Head of caudate nucleus (tissue), 42 donors: ENCODE measurements at places on chromosomes 3 and 15.

GRCh38 chr3:52834871-52835501 is at the start of gene MUSTN1:
MUSTN1 (minus strand) TSS chr3:52835019; CDS start chr3:52834948, 71 bp downstream.
- no peak for DNase-seq

- no peak for DNase-seq
Observed at GRCh38 chr3:58867621-58868020, 182.2 kb downstream of the CFAP20DC start.

- DNase-seq: no peak
Observed at GRCh38 chr3:162998205-162998604, 1501.6 kb downstream of the OTOL1 start.

GRCh38 chr3:21705769-21706168 is 45.2 kb downstream of the ZNF385D start:
- no peak for DNase-seq

GRCh38 chr15:65115086-65115485 is at the start of gene UBAP1L:
UBAP1L (minus strand) TSS chr15:65115200; CDS start chr15:65106215, 8,985 bp downstream.
- no peak for DNase-seq

- peak; percentile 53 for DNase-seq
Observed at GRCh38 chr3:107598926-107599771, 76.4 kb downstream of the BBX start.

GRCh38 chr15:101233651-101234280 is 18.1 kb downstream of the CHSY1 start:
- DNase-seq: no peak

- DNase-seq: no peak
Observed at GRCh38 chr3:124174910-124175874, 183.3 kb upstream of the ROPN1 start.

- peak; percentile 52 for DNase-seq
Observed at GRCh38 chr3:169634618-169635236, 28.8 kb downstream of the MECOM start.

DNA sequence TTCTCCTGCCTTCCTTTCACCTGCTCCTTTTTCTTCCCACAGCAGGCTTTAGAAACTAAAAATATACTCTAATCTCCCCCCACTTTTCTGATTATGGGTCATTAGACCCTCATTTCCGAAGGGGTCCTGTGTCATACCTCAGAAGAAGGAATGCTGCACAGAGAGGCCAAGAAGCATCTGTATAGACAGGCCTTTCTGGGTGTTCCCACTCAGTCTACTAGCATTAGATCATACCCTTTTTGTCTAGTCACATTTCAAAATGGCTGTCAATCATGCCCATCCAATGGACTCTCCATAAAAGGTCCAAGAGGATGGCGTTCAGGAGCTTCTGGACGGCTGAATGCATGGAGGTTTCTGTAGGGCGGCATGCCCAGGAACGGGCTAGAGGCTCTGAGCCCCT is 192.2 kb downstream of the SUCLG2 start:
- no peak for DNase-seq

DNA sequence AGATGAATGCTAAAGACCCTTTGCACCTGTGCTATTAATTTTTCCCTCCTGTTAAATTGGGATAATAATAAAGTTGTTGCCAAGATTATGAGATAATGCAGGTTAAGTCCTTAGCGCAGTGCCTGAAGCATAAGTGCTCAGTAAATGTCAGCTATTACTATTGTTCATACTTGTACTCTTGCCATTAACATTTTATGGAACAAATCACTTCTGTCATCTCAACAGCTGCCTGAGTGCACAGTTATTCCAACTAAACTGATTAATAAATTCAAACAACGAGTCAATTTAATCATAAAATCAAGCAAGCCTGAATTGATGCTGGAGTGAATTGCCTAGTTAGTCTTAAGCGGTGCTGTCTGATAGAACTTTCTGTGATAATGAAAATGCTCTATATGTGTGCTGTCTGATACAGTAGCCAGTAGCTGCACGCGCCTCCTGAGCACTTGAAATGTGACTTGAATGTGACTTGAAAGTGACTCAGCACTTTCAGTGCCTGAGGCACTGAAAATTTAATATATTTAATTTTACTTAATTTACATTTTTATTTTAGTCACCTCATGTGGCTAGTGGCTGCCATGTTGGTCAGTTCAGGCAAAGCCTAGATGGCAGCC is 198.7 kb upstream of the PFN2 start:
- no peak for DNase-seq

DNA sequence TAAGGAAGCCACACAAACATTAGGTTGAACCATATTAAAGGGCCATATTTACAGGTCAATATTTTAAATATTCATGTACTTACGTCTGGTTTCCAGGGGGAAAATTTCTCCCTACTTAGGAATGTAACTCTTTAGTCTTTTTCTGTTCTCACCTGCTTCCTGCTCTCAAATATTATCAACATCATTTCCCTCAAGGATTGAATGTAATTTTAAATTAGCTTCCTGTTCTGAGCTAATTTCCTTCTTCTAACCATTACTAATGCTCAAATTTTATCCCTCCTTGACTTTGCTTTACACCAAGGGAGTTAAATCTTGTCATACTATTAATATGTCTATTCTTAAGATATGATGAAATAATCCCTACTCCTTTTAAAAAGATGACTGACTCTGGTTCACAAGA is 103.4 kb upstream of the UBP1 start:
- DNase-seq: no peak

- DNase-seq: peak; percentile 66
Observed at GRCh38 chr3:53044711-53045517, 959 bp downstream of the SFMBT1 start.

DNA sequence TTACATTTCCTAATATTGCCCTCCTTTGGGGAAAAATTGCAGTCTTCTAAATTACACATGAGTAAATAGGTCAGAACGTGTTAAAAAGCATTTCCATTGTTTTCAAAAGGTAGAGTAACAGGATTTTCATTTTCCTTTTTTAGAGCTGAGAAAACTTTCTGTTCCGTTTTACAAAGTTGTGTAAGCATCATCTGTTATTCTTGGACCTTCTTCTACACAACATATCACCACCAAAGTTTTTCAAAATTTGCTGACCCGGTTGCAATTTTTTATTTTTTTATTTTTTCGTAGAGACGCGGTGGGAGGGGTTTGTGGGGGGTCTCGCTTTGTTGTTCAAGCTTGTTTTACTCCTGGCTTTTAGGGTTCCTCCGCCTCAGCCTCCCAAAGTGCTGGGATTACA is 1.1 kb downstream of the CCDC39 start:
- no peak for DNase-seq

- DNase-seq: no peak
Observed at GRCh38 chr3:7749931-7750695, 751.5 kb upstream of the LMCD1 start.

GRCh38 chr15:101501703-101502373 is 12.3 kb upstream of the PCSK6 start:
- peak; percentile 69 for DNase-seq

GRCh38 chr15:30033763-30034162 is 49.0 kb upstream of the GOLGA8J start:
- DNase-seq: peak; percentile 42

GRCh38 chr15:91852741-91853510 is 582 bp upstream of the SLCO3A1 start:
- DNase-seq: peak; percentile 79

DNA sequence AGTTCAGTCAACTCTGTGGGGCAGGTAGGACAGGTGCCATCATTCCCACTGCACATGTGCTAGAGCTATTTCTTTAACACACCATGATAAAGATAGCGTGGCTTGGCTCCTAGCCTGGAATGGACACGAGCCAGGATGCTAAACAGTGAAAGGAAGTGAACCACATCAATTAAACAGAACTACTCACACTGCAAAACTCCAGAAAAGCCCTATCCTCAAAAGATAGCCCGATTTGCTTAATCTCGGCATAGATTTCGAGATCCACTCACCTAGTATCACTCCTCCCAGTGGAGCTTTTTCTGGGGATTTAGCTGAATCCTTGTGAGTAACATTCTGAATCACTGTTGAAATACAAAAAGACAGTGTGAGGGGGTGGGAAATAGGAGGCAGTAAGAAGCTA is 118.0 kb downstream of the ABI3BP start:
- DNase-seq: no peak

DNA sequence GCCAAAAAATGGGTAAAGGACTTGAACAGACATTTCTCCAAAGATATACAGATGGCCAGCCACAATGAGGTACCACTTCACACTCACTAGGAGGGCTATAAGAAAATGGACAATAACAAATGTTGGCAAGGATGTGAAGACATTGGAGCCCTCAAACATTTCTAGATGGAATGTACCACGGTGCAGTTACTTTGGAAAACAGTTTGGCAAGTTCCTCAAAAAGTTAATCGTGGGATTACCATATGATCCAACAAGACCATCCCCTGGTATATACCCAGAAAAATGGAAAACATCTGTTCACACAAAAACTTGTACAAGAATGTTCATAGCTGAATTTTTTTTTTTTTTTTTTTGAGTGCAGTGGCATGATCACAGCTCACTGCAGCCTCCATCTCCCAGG is 15.9 kb upstream of the HRH1 start:
- no peak for DNase-seq

GRCh38 chr3:113264283-113265131 is 53.1 kb downstream of the BOC start:
- DNase-seq: peak; percentile 63

DNA sequence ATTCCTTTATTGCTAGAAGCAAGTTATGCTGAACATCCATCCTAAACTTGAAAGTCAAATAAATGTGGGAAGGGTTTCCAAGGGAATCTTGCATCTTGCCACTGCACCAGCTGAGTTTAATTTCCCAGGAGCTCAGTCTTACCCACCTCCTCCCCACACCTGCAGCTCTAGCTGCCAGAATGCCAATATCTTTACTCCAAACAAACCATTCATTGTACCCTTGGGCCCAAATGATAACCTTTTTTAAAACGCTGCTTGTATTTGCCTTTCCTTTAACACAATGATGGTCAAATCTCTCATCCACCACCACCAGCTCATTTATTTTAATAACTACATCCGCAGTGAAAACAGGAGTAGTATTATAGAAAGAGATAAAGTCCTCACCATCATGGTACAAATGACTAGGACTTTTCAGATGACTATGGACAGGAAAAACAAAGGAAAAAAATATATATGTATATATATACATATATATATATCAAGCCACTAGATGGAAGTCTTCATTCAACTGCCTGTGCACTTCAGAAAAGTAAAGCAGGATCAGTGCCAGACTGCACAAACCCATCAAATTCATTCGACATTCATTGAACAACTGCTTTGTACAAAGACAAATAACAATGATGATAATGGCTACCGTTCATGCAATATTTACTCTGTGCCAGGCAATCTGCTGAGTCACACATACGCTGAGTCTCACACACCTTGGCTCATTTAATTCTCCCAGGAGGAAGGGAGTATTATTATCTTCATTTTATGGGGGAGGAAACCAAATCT is 44.0 kb downstream of the BFSP2 start:
- no peak for DNase-seq

DNA sequence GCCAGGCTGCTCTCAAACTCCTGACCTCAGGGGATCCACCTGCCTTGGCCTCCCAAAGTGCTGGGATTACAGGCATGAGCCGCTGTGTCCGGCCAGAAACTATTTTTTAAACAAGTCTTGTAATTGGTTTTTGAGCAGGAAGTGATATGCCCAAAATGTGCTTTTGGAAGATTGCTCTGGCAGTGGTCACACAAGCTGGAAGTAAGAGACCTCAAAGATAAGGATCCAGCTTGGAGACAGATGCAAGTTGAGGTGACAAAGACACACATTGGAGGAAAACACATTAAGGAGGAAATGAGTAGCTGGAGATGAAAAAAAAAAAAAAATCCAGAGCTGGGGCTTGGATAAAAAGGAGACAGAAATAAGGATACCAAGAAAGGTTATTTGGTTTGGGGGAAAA is 6.3 kb downstream of the TM4SF18 start:
- DNase-seq: no peak

GRCh38 chr3:119258915-119259314 is 18.2 kb upstream of the B4GALT4 start:
- DNase-seq: no peak

DNA sequence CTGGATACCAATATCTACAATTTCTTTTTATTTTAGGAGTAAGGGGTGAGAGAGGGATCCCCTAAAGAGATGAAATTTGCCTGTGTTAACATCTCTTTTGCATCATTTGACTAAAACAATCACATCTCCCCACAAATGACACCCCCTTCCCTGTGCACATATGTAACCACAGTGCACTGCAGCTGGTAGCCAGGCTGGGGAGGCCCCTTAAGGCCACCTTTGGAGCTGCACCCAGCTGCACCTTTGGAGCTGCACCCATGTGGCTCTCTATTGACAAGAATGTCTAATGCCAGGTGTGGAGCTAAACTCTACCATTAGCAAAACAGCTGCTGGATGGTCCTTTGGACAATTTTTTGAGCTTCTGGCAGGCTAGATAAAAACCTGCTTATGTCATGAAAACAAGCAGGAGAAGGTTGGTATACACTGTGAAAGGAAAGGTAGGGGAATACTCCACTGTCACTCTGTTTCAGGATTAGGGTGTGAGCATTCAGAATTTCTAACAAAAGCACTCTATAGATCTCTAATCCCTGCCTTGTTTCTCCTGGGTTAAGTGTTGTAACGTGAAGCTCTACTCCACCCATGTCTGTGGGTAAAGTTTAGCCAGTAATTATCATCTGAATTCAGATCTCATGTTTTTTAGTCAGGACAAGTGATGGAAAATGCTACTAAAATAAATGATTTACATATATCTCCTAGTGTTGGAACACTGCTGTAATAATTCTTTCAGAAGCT is 52.1 kb downstream of the TFG start:
- DNase-seq: no peak

DNA sequence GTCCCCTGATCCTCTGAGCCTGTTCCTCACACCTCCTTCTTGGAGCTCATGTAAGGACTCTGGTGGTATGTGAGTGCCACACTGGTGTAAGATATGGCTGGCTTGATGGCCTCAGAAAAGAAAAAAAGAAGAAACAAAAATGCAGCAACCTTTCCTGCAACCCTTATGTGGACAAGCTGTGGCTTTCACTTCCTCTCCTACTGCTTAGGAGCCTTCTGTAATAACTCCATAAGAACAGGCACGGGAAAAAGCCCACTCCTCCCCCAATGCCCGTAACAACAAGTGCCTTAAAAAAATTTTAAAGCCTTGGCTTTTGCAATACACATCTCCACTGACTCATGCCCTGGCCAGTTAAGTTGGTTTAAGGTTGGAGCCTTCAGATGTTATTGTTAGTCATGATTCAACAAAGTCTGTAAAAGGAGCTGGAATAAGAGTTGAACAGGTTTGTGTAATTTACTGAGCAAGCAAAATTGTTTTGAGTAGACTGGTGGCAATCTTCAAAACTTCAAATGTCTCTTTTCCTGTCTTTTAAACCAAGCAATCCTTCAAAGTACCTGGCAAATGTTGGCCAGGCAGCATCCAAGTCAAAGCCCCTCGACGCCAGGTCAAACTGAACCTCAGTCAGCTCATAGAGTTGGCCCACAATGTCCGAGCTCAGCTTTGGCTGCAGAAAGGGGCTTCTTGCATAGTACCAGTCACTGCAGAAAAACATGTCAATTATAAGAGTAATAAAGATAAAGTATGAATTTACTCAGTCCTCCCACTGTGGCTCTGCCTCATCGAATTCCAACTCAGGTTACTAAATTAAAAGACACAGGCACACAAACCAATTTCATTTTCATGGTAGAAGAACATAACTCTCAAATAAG is 22.9 kb downstream of the FYCO1 start:
- DNase-seq: no peak
